T follicular helper cell (primary cell): ENCODE measurements at places on chromosomes 6 and 20.

GRCh38 chr20:54323227-54323734, 115.4 kb downstream of the PFDN4 start:
- DNase-seq = no peak

DNA sequence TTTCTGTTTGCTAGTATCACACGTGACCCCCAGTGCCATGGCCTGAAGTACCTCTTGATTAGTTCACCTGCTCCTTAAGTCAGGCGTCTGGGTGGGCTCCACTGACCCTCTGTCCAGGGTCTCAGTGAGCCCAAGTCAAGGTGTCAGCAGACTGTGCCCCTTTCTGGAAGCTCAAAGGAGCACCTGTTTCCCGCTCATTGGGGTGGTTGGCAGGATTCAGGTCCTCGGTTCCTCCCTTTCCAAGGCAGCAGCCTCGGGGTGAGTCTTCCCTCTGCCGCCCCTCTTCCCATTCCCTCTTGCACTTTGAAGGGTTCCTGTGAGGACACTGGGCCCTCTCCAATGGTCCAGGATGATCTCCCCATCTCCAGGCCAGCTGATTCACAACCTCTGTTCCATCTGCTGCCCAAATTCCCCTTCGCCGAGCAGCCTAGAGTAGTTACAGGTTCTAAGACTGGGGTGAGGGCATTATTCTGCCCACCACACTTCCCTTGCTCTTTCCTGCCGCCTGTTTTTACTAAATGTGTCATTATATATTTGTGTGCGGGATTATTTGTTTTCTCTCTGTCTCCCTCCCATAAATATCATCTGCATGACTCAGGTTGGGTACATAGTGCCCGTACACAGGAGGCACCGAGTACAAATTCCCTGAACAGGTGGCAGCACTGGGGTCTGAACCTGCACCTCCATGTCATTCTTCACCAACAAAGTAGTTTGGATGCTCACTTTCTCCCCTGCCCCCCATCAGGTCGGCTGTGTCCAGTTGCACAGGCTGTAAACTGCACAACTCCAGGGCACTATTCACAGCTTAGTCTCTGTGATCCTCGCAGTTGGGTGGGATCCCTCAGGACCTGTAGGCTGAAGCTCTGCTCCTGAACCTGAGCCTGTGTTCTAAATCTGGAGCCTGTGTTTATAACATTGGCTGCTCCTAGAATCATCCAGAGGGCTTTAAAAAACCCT, 58.5 kb downstream of the RBM38 start:
- DNase-seq = no peak

DNA sequence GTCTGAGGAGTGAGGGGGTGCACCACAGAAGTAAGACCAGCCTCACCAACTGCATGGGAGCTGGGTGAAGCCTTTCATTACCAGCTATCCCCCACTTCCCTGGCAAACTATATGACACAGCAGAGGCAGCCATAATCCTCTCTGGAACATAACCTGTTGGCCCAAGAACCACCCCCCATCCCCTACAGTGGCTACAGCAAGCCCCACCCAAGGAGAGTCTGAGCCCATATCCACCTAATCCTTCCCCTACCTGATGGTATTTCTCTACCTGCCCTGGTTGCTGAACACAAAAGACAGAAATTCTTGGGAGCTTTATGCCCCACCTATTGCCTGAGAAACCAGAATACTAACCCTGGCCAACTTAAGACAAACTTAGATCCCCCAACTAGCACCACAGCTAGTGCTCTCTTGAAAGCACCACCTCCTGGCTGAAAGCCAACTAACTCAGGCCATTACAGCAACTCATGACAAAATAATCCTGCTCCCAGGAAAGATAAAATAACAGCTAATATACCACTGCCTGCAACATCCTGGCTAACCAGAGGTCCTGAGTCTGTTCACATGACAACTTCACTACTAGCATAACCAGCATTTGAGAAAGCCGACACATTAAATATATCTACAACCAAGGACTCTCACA, 11.2 kb downstream of the RNGTT start:
- no peak for DNase-seq

GRCh38 chr20:42553374-42553773, 636.3 kb downstream of the PTPRT start:
- no peak for DNase-seq

DNA sequence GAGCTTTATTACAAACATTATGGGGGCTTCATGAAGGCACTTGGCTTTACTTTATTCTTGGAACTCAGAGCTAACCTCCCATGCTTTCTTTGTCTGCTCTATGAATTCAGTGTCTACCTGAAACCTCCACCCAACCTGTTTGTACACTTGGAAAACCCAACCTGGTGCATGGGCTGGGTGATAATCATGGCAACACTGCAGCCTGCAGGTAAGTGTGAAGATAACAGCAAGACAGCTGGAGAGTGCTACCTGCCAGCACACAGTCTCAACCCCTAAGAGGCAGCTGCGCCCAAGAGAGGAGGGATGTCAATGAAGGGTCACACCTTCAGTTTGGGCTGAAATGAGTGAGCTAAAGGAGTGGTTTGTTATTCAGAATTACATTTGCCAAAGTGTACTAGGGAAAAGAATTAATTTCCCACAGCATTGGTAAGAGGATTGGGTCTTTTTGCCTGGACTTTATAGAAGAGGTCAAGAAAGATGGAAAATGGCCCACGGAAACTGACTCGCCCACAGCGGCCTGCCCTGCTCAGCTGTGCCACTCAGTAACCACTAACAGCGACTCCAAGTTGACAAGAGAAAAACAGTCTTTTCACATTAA, 24.4 kb downstream of the FOXQ1 start:
- no peak for DNase-seq

GRCh38 chr20:51423290-51423667, 119.2 kb downstream of the NFATC2 start:
- no peak for DNase-seq

GRCh38 chr6:162728706-162729105, 932 bp downstream of the PACRG start:
- no peak for DNase-seq

DNA sequence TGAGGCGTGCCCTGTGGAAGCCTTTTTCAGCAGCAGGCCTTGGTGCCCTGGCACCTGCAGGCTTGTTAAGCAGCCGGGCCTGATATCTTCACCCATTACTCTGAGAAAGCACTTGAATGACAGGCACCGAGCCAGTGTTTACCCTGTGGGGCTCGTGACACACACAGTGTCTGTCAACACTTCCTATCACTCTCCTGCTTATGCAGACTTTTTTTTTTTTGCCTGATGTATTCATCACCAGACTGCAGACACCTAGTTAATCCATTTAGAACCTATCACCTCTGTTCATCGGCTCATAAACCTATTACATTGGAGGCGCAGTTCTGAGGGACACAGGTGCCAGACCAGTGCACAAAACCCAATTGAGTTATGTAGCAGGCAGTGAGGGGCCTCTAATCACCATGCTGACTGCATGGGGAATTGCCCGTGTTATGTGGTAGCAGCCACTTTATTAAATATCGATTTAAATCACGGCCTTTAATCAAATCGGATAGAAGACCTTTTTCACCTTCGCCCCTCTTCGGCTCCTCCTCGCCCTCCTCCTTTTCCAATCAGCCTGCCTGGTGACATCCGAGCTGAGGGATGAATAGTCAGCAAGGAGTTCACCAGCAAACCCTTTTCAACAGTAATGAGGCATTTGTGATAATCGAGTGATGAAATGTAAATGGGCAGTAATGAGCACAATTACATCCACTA, 962.9 kb upstream of the SLC35B3 start:
- DNase-seq = no peak
